ENCODE measurements at places on chromosomes 7 and 10.

DNA sequence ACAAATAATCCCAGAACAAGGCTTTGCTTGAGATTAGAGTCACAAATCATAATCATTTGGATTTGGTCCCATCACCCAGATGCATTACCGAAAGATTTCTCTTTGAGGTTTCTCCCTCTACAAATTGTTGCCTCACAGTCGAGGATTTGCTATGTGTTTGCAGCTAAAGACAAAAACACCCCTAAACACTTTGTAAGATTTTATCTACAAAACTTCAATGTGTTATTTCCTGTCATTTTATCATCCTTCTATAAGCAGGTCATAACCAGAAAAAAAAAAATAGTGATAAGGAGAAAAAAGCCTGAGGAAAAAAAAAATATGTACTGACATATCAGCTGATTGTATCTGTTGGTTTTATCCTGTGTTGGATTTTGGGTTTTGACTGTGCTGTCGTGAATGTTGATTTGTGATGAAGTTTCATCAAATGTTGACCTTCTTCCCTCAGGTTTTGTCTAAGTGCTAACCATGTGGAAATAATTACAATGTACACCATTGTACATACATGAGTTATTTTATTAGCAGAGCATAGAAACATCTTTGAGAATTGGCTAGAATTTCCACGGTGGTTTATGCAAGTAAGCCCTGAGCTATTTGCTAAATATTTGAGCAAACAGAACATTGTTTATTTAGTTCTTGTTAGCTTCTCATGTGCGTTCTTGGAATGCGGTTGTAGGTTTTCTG is 274.4 kb downstream of the NEBL start:
- DNase-seq: no peak

- DNase-seq: no peak
Measured at GRCh38 chr10:8211631-8212030, 157.1 kb downstream of the GATA3 start.

DNA sequence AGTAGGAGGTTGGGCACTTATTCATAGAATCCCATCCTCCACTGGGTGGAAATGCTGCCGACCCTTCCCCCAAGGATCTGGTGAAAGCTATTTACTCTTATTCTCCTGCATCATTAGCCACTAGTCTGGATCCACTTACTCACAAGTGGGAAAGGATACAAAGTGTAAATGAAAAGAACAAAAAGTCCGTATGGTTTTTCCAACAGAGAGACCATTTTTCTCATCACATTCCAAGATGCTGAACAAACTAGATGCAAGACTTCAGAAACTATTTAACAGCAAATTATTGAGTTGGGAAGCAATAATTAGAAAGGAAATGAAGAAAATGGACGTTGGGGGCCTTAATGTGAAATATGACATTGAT is 242.4 kb upstream of the GLI3 start:
- no peak for DNase-seq

- peak; percentile 41 for DNase-seq
Measured at GRCh38 chr7:77651575-77652162, 44.6 kb upstream of the RSBN1L start.

- DNase-seq: no peak
Measured at GRCh38 chr7:100613412-100614175, 1.3 kb downstream of the MOSPD3 start.

- no peak for DNase-seq
Measured at GRCh38 chr7:96052860-96053470, 268.9 kb downstream of the SLC25A13 start.

GRCh38 chr7:19215412-19215811 is 70.2 kb upstream of the FERD3L start:
- no peak for DNase-seq

- no peak for DNase-seq
Measured at GRCh38 chr7:50330696-50331095, 26.2 kb downstream of the IKZF1 start.

DNA sequence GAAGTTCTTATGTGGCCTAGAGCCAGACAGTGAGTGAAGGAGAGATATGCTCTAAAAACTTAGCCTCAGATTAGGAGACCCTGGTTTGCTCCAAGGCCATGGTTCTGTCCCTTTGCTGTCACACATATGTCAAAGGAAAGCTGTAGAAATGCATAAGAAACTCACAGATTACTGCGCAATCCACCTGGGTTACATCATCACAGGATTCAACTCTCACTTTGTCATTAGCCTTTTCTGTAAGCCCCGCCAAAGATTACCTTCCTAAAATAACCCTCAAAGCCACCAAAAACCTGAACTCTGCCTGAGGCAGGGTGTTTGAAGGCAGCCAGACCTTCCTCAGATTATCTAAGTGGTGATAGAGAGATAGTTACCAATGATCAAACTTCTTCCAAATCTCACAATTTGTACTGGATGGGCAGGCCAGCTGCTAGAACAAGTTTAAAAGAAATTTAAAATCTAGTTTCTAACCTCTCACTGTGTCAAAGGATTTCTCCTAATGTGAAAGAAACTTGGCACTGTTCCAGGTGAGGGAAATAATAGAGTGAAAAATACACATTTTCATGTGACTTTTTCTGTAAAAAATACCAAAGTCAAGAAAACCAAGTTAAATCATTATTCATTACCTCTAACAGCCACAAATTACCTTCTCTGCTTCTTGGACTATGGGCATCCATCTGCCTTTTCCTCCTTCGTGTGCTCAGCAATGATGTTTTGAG is 567.2 kb downstream of the SUGCT start:
- DNase-seq: no peak

GRCh38 chr7:71238581-71239295 is 106.8 kb downstream of the GALNT17 start:
- DNase-seq: no peak

GRCh38 chr10:625751-626711 is 63.4 kb downstream of the DIP2C start:
- DNase-seq: no peak

DNA sequence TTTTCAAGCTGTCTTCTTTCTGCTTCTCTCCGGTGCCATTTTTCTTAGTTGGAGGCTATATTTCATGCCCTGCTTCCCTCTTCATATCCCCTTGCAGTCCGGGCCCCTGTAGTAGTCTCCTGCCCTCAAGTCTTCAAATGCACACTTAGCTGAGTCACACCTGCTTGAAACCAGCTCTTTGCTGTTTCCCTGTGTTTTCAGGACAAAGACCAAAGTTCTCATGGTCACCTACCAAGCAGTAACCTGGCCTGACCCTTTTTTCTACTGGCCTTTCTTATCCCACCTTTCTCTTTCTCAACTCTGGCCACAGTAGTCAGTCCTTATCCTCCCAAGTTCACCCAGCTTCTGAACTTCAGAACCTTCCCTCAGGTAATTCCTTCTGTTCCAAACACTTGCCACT is 28.5 kb downstream of the GLUD1 start:
- no peak for DNase-seq

- no peak for DNase-seq
Measured at GRCh38 chr7:40763319-40764287, 628.8 kb downstream of the SUGCT start.

- DNase-seq: no peak
Measured at GRCh38 chr7:8923164-8923806, 489.9 kb downstream of the NXPH1 start.

All from neural crest cell (in vitro differentiated cells).